ENCODE measurements at places on chromosomes 12 and 14.

DNA sequence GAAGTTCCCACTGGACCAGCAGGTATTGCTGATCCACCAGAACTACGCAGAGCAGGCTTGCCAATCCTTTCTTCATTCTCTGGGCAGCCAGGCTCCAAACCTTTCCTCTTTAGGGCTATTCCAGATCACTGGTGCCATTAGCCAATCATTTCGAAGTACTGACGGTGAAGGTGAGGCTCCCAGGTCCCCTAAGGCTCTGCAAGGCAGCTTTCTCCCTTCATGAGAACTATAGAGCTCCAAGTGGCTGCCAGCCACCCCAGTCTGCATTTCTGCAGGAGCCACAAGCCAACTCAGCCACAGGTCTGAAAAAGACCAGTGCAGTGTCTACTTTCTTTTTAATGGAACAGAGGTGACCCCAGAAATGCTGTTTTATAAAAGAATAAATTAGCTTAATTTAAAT lies 48.7 kb downstream of the RAB35 start:
- DNase-seq, result no peak

- no peak for DNase-seq
Observed at GRCh38 chr12:108842361-108842760, 15.0 kb downstream of the SSH1 start.

DNA sequence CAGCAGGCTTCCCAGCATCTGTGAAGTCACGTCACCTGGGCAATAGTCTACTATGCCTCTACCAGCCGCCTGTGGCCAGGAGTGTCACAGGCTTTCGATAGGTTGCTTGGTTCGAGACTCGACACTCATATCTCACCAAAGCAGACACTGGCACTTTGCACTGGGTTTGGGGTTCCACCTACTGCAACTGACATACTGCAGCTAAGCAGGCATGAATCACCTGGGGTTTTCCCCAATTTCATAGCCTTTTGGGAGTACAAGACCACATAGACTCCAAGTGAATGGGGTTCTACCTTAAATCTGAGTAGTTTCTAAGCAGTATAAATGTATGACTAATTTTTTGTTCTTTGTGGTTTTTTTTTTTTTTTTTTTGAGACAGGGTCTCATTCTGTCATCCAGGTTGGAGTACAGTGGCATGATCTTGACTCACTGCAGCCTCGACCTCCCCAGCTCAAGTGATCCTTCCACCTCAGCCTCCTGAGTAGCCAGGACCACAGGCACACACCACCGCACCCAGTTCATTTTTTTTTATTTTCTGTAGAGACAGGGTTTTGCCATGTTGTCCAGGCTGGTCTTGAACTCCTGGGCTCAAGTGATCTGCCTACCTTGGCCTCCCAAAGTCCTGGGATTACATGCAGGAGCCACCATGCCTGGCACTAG lies 32.1 kb downstream of the DMAC2L start:
- DNase-seq, result no peak

- DNase-seq, result no peak
Observed at GRCh38 chr12:61797266-61797665, 462.9 kb upstream of the USP15 start.

GRCh38 chr12:88973998-88974397 lies 378.3 kb downstream of the DUSP6 start:
- DNase-seq, result no peak
